ENCODE measurements at places on chromosomes 16 and 17.

DNA sequence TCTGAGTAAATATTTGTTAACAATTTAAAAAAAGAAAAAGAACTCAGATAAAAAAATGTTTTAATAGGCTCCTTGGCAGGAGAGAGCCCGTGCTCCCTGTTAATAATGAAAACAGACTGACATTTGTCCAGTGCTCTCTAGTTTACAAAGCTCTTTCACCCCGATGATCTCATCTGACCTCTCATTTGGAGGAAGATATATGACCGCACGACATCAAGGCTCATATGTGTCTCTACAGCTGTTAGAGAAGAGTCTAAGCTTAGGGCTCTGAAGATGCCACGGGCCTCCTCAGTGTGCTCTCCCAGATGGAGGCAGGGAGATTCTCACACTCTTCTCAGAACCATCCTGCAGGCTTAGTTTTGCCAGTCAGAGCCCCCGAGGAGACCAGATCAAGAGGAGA, 280.8 kb upstream of the IRX5 start:
- no peak for DNase-seq

DNA sequence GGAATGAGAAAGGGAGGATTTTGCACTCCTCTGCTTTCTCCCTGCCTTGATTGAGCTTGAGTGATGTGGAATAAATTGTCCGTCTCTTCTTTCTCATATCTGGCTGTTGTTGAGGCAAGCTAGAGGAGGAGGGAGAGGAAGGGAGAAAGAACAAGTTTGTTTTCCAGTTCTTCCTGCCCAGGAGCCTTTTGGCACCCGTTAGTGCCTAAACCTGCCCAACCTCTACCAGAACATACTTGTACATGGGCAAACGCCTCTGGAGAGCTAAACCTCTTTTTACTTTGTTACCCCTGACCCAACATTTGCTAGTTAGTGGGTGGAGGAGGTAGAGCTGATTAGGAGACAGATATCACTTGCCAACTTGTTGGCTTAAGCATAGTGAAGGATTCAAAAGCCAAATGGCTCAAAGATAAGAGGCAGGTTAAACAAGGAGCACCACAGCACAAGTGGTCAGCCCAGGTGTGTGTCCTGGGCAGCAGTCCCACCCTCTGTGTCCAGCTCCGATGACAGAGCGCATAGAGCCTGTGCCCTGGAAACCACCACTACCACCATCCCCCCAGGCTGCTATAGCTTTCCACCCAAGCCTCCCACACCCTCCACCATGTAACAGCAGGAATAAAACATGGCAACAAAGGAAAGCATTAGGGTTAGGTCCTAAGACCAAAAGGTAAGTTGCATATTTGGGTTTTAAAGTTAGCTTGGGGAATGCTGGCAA, 6.5 kb downstream of the ODF4 start:
- DNase-seq, result no peak

DNA sequence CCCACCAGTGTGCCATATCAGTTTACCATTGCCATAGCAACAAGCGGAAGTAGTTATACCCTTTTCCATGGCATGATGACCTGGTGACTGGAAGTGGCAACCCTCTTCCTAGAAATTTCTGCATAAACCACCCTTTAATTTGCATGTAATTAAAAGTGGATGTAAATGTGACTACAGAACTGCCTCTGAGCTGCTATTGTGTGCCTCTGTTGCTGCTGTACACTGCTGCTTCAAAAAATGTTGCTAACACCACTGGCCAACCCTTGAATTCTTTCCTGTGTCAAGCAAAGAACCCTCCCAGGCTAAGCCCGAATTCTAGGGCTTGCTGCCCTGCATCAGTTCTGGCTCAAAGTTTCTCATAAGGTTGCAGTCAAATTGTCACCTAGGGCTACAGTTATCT, 12.9 kb upstream of the MED13 start:
- DNase-seq, result no peak

DNA sequence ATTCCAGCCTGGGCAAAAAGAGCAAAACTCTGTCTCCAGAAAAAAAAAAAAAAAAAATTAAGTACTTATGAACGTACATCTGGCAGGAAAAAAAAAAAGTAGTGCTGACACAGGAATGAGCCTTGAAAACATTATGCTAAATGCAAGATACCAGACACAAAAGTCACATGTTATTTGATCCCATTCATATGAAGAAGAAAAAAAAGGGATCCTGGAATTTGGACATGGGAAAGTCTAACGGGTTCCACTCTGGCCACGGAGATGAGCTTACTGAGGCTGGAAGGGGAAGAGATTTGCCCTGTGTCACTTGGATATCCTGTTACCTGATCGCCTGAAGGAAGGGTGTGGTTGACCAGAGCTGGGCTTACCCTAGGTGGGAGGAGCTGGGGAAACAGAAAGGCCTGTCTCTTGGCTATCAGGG, 251.9 kb downstream of the PARN start:
- DNase-seq, result peak; percentile 67

DNA sequence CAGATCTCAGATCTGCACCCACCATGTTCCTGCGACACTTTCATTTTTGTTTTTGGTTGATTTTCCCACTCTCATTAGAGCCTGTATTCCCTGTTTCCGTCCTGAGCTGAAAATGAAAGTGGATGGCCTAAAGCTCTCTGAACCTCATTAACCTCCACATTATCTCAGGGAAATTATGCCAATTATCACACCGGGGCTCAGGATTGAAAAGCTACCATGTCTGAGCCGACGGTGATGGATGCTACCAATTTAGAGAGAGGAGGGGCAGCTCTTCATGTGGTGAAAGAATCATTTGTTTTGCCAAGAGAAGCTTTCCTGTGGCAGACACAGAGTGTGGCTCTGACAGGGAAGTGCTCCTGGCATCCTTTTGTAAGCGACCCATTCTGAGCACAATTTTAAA, 410.4 kb upstream of the CDH11 start:
- DNase-seq, result no peak

DNA sequence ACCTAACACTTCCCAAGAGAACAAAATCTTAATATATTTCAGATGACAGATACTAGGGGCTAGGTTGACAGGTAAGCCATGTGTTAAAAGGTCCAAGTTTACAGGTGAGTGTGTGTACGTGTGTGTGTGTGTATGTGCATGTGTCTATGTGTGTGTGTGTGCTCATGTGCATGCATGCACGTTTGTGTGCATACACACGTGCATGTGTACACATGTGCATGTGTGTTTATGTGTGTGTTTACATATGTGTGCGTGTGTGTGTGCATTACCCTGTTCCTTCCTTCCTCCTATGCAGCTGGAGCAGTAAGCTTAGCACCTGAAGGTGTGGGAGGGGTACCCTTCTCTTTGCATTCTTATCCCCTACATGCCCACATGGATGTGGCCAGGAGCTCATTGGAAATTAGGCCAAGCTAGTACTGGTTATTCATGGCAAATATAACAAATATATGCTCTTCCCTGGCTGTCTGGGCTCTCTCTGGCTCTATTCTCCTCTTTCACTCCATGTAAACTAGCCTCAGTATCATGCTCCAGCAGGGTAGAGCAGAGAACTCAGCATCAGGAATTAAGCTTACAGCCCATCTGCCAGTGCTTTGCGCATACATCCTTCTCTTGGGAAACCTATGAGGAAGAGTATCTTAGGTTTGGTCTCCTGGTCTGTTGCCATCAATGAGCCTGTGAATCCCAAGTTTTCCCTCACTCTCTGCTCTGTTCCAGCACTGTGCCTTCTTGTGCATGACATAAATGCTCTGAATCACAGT, 258.0 kb upstream of the MYOCD start:
- DNase-seq, result no peak

- no peak for DNase-seq
Measured at GRCh38 chr17:39754958-39755553, 17.3 kb downstream of the GRB7 start.

DNA sequence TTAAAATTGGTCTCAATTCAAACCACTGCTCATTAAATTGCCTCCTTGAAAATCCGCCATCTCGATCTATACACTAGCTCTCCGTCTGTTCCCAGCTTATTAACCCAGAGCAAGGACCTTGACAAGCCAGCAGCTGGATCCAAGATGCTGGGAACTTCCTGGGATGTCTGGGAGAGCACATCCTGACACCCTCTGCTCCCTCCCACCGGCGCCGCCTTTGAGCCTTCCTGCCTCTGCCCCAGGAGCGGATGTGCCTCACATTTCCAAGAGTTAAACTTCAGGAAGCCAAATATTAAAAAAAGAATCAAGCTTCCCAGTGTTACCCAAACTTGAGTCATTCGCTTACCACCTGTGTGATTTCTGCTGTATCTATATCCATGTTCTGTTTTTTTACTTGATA, 107.9 kb downstream of the HAPSTR1 start:
- DNase-seq, result no peak

DNA sequence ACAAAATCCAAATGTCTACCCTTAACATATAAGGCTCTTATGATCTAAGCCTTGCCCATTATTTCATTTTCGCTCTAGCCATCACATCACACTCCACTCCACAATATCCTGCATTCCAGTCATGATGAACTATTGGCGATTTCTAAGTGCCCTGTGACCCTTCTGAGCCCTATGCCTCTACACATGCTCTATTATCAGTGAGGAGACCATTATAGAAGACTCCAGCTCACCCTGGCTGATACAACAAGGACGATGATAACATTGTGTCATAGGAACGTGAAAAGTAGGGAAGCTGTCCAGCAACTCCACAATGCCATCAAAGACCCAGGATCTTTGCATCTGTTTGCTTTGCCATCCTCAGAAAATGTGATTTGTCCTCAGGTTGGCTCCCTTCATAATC, 29.6 kb upstream of the GNAO1 start:
- no peak for DNase-seq

GRCh38 chr16:28189245-28189644, 22.5 kb downstream of the XPO6 start:
- no peak for DNase-seq

DNA sequence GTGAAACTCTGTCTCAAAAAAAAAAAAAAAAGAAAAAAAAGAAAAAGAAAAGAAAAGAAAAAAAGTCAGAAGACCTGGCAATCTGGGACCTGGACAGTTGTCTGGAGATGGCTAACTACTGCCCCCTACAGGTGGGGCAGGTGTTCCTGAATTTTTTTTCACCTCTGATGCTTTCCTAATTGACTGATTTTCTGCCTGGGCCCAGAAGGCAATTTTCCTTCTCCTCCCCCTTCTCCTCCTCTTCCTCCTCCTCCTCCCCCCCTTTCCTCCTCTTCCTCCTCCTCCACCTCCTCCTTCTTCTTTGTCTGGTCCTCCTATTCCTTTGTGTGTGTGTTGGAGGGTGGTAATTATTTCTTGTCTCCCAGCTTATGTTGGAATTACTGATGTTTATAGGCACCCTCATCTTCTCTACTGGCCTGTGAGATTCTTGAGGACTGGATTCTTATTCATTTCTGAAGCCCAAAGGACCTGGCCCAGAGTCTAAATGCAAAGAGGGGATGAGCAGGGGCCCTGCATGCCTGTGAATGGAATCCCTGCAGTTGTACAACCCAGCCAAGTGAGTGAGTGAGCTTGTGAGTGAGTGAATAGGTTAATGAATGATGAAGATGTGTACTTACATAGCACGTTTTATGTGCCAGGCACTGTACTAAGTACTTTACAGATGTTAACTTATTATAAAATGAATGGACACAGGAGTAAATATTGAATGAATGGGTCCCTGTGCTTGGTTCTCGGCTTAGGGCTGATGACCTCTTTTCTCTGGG, 26.9 kb downstream of the IRX5 start:
- DNase-seq, result no peak

DNA sequence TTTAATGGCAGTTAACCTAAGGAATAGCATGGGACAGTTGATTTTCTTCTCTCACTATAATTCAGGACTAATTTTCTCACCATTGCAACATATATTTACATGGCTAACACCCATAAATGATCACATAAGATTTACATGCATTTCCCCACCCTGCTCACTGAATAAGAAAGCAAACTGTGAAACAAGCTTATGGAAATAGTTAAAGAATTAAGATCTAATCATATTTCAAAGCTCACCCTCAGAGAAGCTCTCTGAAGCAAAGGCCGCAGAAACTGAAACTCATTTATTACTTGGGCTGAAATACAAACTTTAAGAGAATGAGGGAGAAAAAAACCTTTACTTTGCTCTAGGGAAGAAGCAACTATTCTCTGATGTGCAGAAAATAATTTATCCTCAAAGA, 218.7 kb upstream of the AXIN2 start:
- no peak for DNase-seq

DNA sequence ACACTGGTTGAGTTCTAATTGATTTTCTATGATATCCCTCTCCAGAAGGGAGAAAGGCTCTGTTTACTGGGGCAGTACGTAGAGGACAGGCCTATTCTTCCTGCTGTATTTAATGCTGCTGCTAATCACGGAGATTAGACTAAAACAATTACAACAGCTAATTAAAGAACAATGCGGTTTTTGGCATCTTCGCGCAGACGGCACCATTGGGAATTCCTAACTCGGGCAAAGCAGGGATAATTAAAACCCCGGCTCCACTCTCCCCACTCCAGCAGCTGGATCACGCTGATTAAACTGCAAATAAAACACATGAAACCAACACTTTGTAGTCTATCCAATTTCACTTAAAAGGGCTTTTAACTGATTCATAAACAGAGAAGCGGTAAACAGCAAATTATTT, 147.6 kb downstream of the XYLT1 start:
- no peak for DNase-seq

- no peak for DNase-seq
Measured at GRCh38 chr16:8374586-8375231, 215.6 kb downstream of the TMEM114 start.

GRCh38 chr17:32253117-32253611, 12.5 kb upstream of the RHBDL3 start:
- peak; percentile 56 for DNase-seq

DNA sequence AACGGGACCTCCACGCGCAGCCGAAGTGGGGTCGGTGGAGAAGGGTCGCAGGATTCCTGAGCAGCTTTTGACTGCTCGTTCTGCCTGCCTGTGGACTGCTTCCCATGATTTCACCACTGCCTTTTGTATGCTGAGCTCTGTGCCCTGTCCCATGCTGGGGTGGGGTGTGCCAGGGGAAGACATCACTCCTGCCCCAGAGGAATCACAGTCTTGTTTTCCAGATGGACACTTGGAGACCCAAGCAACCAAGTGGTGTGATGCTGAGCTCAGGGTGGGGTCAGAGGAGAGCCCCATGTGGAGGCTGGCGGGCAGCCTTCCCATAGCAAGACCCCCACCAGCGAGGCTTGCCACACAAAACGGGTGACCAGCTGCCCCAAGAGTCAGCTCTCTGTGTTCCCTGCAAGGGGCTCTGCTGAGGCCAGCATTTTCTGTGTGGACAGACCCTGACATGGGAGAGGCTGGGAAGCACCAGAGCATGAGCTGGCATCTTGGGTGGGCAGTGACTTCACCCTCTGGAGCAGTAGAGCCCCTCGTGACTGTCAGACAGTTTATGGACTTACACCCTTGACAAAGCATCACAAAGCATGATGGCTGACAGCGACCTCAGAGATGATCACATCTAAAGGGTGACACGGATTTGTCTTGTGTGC, 111.9 kb downstream of the GNAO1 start:
- DNase-seq, result no peak

GRCh38 chr17:68204736-68205135, 43.1 kb upstream of the AMZ2 start:
- DNase-seq, result no peak

GRCh38 chr16:54685682-54686081, 245.0 kb upstream of the IRX5 start:
- DNase-seq, result no peak

GRCh38 chr17:5775098-5775497, 190.8 kb upstream of the NLRP1 start:
- no peak for DNase-seq
